CD4-positive, CD25-positive, alpha-beta regulatory T cell (primary cell): ENCODE measurements at places on chromosomes 2 and 18. TPM values are rescaled to one million over a fixed set of nuclear protein-coding genes. Genes with fewer than 3 reads are reported as not detected.

GRCh38 chr2:64352292-64352691 lies 101.7 kb upstream of the LGALSL start:
- DNase-seq = no peak

- DNase-seq = no peak
Observed at GRCh38 chr2:151363709-151364108, 6.3 kb downstream of the TNFAIP6 start.

Gene CELF4
- total RNA-seq = not detected

- DNase-seq = no peak
Observed at GRCh38 chr18:22640281-22640842, 222.6 kb upstream of the CTAGE1 start.

Gene PASK
- total RNA-seq = 160 TPM

GRCh38 chr2:177129610-177130009 lies 83.0 kb upstream of the HNRNPA3 start:
- no peak for DNase-seq

- no peak for DNase-seq
Observed at GRCh38 chr2:69086466-69086865, 73.5 kb downstream of the ANTXR1 start.

Gene PSMA8
- total RNA-seq = 0.30 TPM

GRCh38 chr18:73110307-73110706 lies 242.5 kb upstream of the NETO1 start:
- no peak for DNase-seq

DNA sequence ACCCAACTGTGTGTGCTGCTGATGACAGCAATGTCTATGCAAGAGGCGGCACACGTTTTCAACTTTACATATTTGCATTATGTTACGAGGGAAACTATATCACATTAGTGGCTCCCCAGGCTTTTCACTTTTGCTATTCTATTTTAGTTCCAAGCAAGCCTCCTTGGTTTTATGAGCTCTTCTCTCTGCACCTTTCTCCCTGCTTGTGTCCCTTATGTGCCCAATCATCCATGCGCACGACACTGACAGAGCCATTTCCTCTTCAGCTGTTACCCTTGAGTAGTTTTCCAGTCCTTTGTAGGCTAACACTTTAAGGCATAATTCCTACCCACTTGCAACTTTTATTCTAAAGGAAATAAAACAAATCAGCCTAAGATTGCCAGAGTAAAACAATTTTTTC lies 154.3 kb downstream of the TCF4 start:
- no peak for DNase-seq

Gene PLEKHA3
- 28.2 TPM for total RNA-seq

DNA sequence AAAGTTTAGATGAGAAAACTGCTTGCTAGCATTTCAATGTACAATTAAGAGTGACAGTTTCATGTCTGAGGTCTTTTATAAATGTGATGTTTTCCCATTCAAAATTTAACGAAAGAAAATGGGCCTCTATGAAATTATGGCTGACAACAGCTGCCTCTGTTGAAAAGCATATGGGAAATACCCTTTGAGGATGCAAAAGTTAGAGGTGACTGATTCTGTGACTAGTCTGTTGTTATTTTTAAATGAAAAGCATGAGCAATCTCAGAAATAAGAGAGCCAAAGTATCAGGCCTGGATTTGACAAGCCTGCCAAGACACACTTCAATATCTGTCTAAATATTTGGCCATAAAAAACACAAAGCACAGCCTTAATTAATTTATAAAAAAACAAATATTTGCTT lies 580.8 kb downstream of the ERBB4 start:
- DNase-seq = no peak

GRCh38 chr2:8406271-8406670 lies 275.6 kb upstream of the ID2 start:
- DNase-seq = no peak

DNA sequence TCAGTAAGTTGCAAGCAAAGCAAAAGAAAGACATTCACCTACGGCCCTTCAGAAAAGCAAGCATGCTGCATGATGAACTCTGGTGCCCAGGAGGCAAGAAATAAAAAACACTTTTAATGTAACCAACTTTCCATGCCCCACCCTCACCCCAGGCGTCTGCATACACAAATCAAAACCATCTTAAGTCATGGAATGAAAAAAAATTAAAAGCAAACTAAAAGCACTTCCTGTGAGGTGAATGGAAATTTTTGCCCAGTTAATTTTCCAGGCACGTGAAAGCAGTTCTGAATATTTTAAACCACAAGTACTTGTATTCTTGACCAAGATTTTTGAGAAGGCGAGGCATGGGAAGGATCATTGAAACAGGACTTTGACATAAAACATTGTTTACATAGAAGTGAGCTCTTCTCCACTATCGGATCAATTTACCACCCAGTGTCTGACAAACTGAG lies 2.5 kb upstream of the ICOS start:
- DNase-seq = peak; percentile 38

DNA sequence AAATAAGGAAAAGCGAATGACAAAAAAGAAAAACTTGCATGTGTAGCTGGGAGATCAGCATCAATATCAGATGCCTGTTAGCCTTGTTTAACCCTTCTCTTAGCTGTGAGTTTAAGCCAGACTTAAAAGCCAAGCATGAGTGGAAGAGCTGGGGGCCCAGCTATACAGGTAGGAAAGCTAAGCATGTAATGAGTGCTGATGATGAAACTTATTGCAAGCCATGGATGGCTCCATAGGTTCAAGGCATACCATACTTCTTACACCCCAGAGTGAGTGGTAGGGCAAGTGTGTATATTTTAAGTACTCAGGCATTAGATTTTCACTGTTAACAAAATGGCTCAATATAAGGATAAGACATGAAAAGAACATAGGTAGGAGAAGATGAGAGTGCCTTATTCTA lies 28.0 kb downstream of the RBBP8 start:
- DNase-seq = no peak

- DNase-seq = no peak
Observed at GRCh38 chr2:206250041-206250897, 24.2 kb upstream of the ZDBF2 start.

Gene LCT
- total RNA-seq = not detected

DNA sequence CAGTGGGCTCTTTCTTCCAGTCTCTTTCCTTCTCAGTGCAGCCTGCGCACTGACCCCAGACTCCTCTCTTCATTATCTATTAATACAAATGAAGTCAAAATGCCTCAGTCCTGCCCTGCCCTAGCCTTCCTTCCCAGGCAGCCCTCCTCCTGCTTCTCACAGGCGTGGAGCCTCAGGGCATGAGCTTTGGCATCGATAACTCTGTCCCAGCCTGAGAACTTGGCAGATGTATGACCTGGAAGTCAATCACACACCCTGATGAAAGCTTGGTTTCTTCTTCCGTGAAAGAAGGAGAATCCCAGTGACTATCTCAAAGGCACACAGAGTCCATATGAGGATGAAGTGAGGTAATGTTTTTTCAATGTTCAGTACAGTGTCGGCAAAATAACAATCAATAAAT lies 600.7 kb upstream of the ID2 start:
- DNase-seq = no peak

- no peak for DNase-seq
Observed at GRCh38 chr2:239673641-239674040, 272.8 kb upstream of the HDAC4 start.

GRCh38 chr2:43154685-43155084 lies 71.7 kb downstream of the ZFP36L2 start:
- no peak for DNase-seq

- DNase-seq = no peak
Observed at GRCh38 chr2:119230219-119231185, 6.9 kb downstream of the STEAP3 start.

- no peak for DNase-seq
Observed at GRCh38 chr2:123073956-123074355, 951.1 kb upstream of the CNTNAP5 start.
